Activated naive CD8-positive, alpha-beta T cell treated with anti-CD3 and anti-CD28 coated beads, Interleukin-2, amount 10 ng/mL, durations not matched to agents 7 days and 5 days (primary cell): ENCODE measurements at places on chromosomes 3 and 15. TPM values are rescaled to one million over a fixed set of nuclear protein-coding genes. Genes with fewer than 3 reads are reported as not detected.

DNA sequence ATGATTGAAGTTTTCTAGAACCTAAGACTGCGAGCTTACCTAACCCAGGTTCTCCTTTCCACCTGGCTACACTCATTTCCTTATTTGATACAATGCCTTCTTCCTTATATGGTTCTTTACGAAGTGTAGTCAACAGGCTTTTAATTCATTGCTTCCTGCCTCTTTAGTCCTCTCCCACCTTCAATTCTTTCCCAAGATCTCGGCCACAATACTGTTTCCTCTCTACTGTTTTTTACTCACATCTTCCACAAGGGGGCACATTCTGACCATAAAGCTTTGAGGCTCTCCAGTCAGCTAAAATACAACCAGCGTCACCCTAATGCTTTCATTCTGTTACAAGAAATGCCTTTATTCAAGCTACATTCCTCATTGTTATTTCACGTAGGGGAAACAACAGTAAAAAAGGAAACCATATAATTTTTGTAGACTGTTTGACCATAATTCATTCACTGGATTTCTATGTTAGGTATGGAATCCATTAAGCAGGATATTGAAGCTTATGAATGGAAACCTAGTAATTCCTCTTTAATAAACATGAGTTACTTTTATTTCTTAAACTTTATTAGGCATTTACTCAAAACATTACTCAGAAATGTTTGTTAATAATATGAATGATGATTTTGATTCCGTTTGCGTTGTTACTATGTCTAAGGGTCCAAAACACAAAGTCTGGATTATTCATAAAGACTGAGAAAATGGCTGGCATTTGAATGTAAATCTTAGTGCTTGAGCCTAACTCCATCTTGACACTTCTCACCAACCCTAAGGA lies 29.5 kb upstream of the VEPH1 start:
- DNase-seq, result no peak

DNA sequence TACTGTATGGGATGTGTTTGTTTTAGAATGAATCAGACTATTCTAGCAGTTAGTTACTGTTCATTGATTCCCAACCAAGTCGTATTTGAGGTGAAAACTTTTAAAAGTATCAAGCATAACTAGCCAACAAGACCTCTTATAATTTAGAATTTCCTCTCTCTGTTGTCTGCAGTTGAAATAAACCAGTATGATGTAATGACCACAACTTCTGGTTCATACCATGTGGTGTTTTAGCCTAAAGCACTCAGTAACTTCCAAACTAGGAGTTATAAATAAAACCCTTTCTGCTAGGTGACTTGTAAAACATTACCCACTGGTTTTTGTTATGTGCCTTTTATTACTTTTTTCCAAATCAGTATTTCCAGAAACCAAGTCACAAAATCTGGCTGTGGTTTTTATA lies 19.8 kb upstream of the P2RY12 start:
- no peak for DNase-seq

The LMOD3 gene
- not detected for total RNA-seq

The SIDT1 gene
- total RNA-seq, result 48.3 TPM

DNA sequence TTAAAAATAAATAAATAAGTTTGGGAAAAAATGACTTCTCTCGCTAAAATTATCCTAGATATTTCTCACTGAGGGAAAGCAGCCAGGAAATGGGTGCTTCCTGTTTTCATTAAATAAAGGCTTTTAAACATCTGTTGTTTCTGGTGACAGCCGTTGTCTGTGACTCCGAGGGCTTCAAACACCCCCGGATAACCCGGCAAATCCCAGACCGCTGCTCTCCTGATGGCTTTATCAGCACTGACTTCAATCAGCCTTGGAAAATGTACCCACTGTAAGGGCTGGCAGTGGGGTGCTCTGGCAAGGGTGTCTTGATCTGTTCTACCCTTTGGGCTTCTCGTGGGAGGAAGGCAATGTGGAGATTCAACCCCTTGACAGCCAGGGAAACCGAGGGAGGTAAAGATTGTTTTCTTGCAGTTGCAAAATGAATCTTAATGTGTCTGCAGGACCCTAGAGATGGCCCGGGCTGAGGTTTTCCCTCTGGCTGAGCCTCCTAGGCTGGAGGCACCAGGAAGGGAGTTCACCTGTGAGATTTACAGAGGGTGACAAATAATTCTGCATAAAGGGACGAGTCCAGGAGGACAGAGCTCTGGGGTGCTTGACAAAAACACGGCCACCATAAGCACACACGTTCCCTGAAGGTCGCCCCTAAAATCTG lies 33.6 kb upstream of the SEC13 start:
- no peak for DNase-seq

The CATSPER2 gene
- total RNA-seq, result 2.2 TPM

- no peak for DNase-seq
These were observed 91.0 kb downstream of the CPN2 start for GRCh38 chr3:194259982-194260766.

- no peak for DNase-seq
These were observed 46.1 kb downstream of the C2CD4A start for GRCh38 chr15:62112616-62113593.

DNA sequence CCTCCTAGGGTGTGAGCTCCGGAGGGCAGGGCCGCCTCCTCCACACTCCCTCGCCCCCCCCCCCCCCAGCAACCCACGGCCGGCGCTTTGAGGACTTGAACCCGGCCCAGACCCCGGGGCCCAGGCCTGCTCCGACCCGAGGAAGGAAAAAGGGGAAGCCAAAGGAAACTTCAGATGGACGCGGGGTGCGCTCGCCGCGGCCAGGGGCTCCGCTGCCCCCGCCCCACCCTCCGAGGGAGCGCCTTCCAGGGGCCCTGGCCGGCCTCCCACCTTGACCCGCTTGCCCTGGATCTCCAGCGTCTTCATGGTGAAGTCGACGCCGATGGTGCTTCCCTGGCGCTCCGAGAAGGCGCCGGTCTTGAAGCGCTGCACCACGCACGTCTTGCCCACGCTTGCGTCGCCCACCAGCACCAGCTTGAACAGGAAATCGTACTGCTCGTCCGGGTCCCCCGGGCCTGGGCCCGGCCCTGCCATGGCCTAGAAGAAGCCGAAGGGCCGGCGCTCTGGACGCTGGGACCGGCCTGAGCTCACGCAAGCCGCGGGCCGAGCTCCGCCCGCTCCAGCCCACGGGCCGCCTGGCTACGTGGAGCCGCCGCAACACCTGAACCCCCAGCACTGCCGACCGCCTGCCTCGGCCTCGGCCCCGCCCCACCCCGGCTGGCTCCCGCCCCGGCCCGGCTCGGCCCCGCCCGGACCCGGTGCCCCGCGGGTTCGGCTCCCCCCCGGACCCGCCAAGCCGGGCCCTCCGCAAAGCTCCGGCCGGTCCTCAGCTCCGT lies 400 bp downstream of the RAB43 start:
- DNase-seq, result no peak

- DNase-seq, result no peak
These were observed 27.1 kb downstream of the FILIP1L start for GRCh38 chr3:100087198-100087597.

GRCh38 chr15:99062226-99062625 lies 42.7 kb upstream of the SYNM start:
- DNase-seq, result no peak

GRCh38 chr3:156037356-156037755 lies 83.0 kb upstream of the KCNAB1 start:
- DNase-seq, result no peak

DNA sequence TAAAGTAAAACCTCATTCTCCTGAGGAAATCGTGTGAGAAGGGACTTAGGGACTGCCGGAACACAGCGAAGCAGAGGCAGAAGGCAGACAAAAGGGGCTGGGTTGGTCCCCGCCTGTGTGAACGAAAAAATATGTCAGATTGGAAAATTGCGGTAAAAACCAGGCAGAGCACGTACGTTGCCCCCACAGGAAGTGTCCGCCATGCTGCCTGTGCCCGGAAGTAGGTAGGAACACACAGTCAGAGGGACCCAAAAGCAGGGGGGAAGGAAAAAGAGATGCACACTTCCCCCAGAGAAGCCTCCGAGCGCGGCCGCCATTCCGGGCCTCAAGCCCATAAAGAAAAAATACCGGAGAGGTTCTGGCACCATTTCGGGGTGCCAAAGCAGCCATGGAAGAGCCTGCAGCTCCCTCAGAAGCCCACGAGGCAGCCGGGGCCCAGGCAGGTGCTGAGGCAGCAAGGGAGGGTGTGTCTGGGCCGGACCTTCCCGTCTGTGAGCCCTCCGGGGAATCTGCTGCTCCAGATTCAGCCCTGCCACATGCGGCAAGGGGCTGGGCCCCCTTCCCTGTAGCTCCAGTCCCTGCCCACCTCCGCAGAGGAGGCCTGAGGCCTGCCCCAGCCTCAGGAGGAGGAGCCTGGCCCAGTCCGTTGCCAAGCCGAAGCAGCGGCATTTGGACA lies at the start of gene MKRN3:
MKRN3 (plus strand) TSS at position 280 of the 676 bp plus-strand sequence; CDS start at position 389, 109 bp downstream.
- peak; percentile 27 for DNase-seq

GRCh38 chr3:160886421-160886820 lies 130.4 kb downstream of the PPM1L start:
- no peak for DNase-seq

The ST8SIA2 gene
- total RNA-seq, result not detected

The FOXL2NB gene
- total RNA-seq, result not detected

- DNase-seq, result no peak
These were observed 9.5 kb upstream of the ROPN1B start for GRCh38 chr3:125959317-125960065.

The GUCA1C gene
- total RNA-seq, result not detected

GRCh38 chr15:40251486-40252140 lies 12.8 kb downstream of the PAK6 start:
- DNase-seq, result no peak

The EFCAB12 gene
- total RNA-seq, result 1.2 TPM

DNA sequence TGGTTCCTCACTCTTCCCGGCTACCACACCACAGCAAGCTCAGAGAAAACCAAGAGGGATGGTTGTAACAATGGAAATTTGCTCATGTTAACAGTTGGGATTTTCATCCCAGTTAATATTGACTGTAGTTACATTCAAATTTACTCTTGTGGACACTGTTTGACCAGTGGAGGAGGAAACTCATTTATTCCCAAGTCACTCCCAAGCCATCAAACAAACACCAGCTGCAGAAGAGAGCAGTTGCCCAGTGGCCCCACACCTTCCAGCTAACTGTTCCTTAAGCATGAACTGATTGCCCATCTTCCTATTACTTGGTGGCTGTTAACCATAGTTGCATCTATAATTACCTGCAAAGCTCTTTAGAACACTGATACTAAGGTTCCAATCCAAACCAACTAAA lies 24.1 kb upstream of the MECOM start:
- DNase-seq, result no peak

The RBPMS2 gene
- not detected for total RNA-seq

The COLQ gene
- 3.5 TPM for total RNA-seq

GRCh38 chr3:82643948-82644347 lies 882.5 kb upstream of the GBE1 start:
- no peak for DNase-seq

GRCh38 chr15:95405447-95405846 lies 925.1 kb upstream of the NR2F2 start:
- no peak for DNase-seq

- no peak for DNase-seq
These were observed 1.2 kb downstream of the ALDH1A2 start for GRCh38 chr15:58064082-58064979.

The ZNF501 gene
- total RNA-seq, result 4.3 TPM

GRCh38 chr3:194073926-194074325 lies 62.0 kb upstream of the HES1 start:
- DNase-seq, result no peak

- no peak for DNase-seq
These were observed 53.7 kb downstream of the SCN11A start for GRCh38 chr3:38998086-38998485.

- DNase-seq, result peak; percentile 65
These were observed 71.1 kb upstream of the XCR1 start for GRCh38 chr3:46098319-46098761.

The DGKG gene
- total RNA-seq, result 0.19 TPM

DNA sequence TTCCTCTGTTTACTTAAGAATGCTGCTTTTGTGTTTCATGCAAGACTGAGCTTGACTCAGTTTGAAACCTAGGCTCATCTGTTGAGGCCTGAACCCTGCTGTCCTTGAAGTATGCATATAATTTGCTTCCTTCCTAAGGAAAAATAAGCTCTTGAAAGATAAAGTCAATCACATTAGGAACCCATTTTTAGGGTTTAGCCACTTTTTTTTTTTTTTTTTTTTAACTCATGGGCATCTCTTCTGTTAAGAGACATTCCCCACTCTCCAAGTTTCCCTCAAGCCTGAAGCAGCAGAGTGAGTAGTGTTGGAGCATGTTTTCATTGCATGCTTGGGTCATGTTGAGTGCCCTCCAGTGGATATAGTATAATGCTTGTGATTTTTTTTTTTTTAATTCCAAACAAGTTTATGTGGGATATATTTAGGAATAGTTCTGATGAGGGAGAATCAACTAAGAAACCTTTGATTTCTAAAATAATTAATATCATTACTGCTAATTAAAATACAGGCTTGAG lies 3.6 kb downstream of the CTNNB1 start:
- no peak for DNase-seq

GRCh38 chr3:128841926-128842920 lies 37.2 kb upstream of the ACAD9 start:
- no peak for DNase-seq

DNA sequence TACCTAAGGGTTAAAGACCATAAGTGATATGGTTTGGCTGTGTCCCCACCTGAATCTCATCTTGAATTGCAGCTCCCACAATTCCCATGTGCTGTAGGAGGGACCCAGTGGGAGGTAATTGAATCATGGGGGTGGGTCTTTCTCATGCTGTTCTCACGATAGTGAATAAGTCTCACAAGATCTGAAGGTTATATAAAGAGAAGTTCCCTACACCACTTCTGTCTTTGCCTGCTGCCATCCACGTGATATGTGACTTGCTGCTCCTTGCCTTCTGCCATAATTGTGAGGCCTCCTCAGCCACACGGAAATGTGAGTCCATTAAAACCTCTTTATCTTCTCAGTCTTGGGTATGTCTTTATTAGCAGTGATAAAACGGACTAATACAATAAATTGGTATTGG lies 75.0 kb upstream of the CADPS start:
- no peak for DNase-seq
